ENCODE measurements at places on chromosomes 11 and 22. TPM values are rescaled to one million over a fixed set of nuclear protein-coding genes. Genes with fewer than 3 reads are reported as not detected.

OR2AT4 gene
- not detected for total RNA-seq

MPPED2 gene
- total RNA-seq = not detected

OR52N4 gene
- not detected for total RNA-seq

NAALADL1 gene
- total RNA-seq = not detected

SYT9 gene
- not detected for total RNA-seq

SCO2 gene
- 4.0 TPM for total RNA-seq

TEX54 gene
- total RNA-seq = not detected

LRRC32 gene
- total RNA-seq = 0.05 TPM

Data from NCI-H460 (cell line).